ENCODE measurements at places on chromosomes 1 and 21.

- ATAC-seq, result peak; percentile 2
Measured at GRCh38 chr1:30761381-30762151, 4.0 kb upstream of the LAPTM5 start.

GRCh38 chr1:28893403-28894102, 20.8 kb upstream of the EPB41 start:
- ATAC-seq, result no peak

DNA sequence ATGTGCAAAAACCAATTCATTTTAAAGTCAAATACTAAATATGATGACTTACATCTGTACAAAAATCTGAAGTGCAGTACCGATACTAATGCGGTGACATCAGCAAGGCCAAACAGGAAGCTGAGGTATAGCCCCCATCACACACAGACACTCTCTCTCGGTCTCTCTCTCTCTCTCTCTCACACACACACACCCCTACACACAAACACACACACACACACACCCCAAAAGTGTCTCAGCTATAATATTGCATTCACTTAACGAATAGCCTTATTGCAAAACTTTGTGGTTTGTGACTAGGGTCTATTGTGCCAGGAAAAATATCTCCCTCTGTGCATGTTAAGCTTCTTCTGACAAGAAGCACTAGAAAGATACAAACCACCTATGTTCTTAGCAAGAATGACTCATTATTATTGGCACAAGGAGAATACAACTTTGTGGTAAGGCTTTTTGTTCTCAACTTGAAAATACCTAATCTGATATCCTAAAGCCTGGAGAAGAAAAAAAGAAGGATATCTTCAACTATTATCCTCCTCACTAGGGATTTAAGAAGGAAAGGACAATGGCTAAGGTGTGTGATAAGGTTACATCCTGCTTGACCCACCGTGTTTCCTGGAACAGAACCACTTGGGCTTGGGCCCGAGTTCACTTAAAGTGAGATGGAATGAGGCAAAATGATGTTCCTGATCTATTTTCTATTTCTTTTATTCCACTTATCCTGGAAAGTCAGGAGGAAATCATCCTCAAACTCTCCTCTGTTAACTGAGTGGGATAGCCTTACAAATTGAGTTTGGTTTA, 107.1 kb downstream of the NIBAN1 start:
- peak; percentile 96 for ATAC-seq

- ATAC-seq, result no peak
Measured at GRCh38 chr1:234473118-234473517, 5.9 kb downstream of the TARBP1 start.

- peak; percentile 85 for ATAC-seq
Measured at GRCh38 chr1:31768939-31769704, 5.0 kb upstream of the ADGRB2 start.

GRCh38 chr1:61481315-61481715, 243.6 kb downstream of the TM2D1 start:
- ATAC-seq, result no peak
